ENCODE measurements at places on chromosomes 6 and 20. TPM values are rescaled to one million over a fixed set of nuclear protein-coding genes. Genes with fewer than 3 reads are reported as not detected.
A peak's percentile ranks its signal among the peaks of the same experiment; 100 is the strongest.

DNA sequence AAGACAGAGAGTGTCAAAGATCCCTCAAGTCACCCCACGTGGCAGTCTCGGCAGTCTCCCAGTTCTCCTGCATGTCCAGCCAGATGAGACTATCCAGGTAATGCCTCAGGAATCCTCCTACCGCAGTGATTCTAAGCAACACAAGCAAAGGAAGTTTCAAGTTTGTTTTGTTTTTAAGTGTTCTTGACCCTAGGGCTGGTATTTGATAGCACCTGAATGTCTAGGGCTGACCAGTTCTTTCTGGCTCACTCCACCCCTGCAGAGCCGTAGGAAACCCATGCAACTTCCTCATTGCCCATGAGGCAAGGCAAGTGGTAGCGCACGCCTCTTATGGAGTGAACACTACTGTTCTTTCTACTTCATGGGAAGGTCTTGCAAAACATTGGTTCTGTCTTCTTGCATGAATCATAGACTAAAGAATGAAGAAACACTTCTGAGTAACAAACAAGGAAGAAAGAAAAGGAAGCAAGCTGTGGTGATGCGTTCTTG, 24.8 kb upstream of the FOXQ1 start:
- no peak for DNase-seq

DNA sequence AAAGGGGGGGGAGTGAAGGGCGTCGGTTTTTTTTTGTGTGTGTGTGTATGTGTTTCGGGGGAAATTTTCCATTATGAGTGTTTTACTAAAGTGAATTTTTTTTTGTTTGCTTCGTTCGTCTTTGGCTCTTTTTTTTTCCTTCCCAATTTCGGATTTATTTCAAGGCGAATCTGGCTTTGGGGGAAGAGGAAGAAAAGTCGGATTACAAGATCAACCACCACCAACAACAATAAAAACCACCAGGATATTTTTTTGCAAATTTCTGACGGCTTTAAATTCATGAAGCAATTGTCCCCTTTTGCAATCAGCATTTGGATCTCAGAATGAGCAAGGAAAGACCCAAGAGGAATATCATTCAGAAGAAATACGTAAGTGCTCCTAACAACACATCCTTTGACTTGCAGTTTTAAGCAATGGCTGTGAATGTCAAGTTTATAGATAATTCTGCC, 372 bp downstream of the JARID2 start:
- DNase-seq: no peak

- no peak for DNase-seq
Observed at GRCh38 chr6:99233219-99233618, 116.3 kb downstream of the FAXC start.

TPD52L1 gene
- total RNA-seq: 3.6 TPM

DNA sequence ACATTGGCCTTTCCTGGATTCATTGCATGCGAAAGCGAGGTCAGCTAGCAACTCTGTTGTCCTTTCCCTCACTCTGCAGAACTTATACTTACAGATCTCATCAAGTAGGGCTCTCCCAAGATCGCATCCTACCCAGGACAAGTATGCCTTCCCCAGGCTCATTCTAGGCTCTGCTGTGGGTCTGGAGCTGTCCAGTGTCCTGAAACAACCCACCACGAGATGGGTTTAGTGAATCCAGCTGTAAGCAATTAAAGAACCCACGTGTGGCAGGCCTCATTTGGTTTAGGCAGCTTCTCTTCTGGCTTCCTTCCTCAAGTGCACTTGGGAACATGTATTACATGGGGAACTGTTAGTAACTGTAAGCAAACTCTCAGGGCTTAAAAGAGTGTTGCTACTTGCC, 406.5 kb upstream of the CHD6 start:
- DNase-seq: peak; percentile 34

RHAG gene
- total RNA-seq: not detected

MYLK4 gene
- 0.96 TPM for total RNA-seq

DNA sequence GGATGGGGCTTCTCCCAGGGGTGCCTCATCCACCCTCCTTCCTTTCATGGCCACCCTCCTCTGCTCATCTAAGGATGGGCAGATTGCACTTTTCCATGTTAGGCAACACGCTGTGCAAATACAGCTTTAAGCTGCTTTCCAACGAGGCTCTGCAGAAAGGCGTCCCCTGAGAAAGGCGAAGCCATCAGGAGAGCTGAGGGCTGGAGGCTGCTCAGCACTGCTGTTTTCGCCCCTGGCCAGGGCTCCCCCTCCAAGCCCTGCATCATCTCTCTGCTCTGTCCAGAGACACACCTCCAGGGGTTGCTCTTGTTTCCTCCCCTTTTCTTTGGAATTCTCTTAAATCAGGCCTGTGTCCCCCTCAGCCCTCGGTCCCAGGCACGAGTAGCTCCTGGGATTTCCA, 526.1 kb downstream of the CDH26 start:
- DNase-seq: no peak

DNA sequence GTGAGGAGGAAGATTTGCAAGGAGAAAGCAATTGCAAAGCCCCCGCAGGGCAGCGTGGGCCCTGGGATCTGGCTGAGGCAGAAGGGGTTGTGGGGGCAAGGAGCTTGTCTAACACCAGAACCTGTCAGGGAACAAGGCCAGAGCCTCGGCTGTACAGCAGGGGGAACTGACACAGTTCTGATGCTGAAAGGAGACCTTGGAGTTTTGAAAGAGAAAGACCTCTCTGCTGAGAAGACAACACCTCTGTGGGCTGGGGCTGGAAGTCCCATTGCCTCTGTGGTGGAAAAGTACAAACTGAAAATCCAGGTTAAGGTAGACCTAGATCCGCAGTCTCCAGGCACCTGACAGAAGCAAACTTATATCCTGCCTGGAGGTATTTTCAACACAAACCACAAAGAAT, 86.9 kb upstream of the CST7 start:
- no peak for DNase-seq

DNA sequence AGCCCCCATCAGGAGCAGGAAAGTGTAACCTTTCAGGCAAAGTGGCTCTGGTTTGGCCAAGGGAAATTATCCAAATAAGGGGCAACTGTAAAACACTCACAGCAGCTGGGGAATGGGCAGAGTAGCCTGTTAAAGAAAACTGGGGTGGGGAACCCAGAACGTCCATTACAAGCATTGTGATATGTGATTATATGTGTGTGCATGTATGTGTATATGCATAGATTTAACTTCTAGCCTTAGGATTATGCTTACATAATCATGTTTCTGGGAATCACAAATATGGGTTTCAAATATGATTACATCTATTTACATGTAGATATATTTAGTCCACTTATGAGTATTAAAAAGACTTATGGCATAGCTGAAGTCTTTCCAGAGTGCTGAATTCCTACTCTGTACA, 278.1 kb upstream of the JAG1 start:
- no peak for DNase-seq

GRCh38 chr6:36691612-36692011, 6.0 kb upstream of the RAB44 start:
- no peak for DNase-seq

DNA sequence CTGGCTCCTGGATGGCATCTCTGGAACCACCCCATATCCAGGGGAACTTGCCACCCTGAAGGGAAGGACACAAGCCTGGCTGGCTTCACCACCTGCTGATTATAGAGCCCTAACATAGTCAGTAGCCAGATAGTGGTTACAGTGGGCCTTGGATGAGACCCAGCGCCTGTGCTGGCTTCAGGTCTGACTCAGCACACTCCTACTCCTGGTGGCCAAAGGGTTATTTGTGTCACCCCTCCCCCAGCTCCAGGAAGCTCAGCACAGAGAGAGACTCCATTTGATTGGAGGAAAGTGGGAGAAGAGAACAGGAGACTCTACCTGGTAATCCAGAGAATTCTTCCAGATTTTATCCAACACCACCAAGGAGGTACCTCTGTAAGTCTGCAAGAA, 12.8 kb downstream of the SNX14 start:
- DNase-seq: no peak

POPDC3 gene
- 0.86 TPM for total RNA-seq

- DNase-seq: no peak
Observed at GRCh38 chr6:43869079-43869710, 99.2 kb downstream of the VEGFA start.

SPATA2 gene
- 10.5 TPM for total RNA-seq

MTHFD1L gene
- 67.6 TPM for total RNA-seq

DNA sequence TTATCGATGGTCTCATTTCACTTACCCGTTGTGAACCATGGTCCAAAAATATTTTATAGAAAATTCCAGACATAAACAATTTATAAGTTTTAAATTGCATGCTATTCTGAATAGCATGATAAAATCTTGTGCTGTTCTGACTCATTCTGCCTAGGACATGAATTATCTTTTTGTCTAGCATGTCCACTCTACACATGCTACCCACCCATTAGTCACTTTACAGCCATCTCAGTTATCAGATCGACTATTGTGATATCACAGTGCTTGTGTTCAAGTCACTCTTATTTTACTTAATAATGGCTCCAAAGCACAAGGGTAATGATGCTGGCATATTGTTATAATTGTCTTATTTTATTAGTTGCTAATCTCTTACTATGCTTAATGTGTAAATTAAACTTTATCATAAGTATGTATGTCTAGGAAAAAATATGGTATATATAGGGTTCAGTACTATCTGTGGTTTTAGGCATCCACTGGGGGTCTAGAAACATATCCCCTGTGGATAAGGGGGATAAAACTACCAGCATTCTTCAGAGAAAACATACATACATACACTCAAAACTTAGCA, 252.0 kb upstream of the HTR1E start:
- DNase-seq: no peak

DNA sequence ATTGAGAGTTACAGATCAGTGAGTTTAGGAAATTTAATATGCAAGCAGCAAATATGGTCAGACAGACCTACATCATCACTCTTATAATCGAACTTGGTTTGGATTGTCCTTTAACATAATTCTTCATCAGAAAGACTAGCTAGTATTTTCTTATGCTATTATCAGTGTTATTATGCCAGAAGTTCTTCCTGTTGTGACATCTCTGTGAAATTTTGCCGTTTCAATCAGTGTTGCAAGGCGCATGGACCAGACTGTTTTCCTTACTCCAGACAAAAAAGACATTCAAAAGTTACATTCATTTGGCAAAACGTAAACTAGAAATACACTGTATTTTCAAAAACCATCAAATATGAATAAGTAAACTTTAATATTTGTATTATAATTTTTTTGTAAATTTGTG, 5.7 kb upstream of the TENT5A start:
- no peak for DNase-seq

PLCB4 gene
- 51.4 TPM for total RNA-seq

DNA sequence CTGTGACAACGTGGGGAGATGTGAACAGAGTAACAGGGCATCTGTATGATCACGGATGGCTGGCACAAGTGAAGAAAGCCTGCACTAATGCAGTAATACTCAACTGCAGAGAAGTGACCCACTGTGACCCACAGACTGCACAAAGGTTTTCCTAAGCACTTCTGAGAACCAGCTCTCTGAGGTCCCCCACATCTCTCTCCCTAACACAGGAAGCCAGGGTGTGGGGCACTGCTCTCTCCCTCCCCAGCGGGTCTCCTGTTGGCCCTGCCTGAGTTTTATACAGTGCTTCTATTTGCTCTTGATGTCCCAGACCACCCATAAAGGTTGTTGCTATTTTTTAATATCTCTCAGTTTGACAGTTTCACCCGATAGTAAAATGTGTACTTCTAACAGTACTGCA, 11.3 kb downstream of the APMAP start:
- no peak for DNase-seq

DNA sequence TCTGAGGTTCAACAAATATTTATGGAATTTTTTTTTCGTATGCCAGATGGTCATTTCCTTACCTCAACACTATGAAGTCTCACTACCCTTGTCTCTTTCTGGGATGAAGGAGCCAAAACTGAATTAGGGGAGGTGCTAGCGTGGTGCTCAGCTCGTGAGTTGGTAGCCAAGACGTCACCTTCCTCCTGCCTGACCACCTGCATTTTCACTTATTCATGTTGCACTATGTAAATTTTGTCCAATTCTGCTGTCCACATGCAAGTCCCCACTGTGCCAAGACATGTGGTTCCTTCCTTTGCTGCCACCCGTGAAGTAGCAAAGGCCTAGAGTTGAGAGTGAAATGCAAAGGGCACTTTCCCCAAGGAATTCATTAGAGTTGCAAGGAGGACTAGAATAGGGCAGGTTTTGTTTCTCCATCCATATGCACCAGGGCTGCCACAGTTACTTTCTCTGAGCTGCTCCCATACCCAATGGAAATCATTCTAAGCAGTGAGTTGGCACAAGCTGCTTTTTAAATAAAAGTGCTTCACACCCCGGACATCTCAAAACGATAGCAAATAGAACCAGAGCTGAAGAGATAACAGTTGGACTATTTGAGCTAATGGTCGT, 591.3 kb upstream of the NOX3 start:
- DNase-seq: no peak

LIN28B gene
- 76.3 TPM for total RNA-seq

- DNase-seq: no peak
Observed at GRCh38 chr6:34551720-34552119, 4.4 kb downstream of the SPDEF start.

GRCh38 chr6:135576055-135576454, 78.5 kb upstream of the AHI1 start:
- no peak for DNase-seq

C6orf52 gene
- total RNA-seq: 8.2 TPM

TFAP2D gene
- total RNA-seq: not detected

GRCh38 chr20:2840967-2841531, 504 bp downstream of the VPS16 start:
- DNase-seq: peak; percentile 38

TFAP2C gene
- total RNA-seq: 4.0 TPM

- no peak for DNase-seq
Observed at GRCh38 chr6:118808793-118809638, 84.9 kb upstream of the ASF1A start.

GRCh38 chr6:134000443-134000842, 47.4 kb downstream of the TBPL1 start:
- DNase-seq: no peak

DNA sequence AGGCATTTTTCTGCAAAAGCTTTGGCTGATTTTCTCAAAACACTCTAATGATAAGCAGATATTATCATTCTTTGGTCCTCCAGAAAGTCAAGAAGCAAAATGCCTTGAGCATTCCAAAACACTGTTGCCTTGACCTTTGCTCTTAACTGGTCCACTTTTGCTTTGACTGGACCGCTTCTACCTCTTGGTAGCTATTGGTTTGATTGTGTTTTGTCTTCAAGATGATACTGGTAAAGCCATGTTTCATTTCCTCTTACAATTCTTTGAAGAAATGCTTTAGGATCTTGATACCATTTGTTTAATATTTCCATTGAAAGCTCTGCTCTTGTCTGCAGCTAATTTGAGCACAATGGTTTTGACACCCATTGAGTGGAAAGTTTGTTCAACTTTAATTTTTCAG, 35.6 kb upstream of the SDHAF4 start:
- no peak for DNase-seq

CLPSL2 gene
- not detected for total RNA-seq

DNA sequence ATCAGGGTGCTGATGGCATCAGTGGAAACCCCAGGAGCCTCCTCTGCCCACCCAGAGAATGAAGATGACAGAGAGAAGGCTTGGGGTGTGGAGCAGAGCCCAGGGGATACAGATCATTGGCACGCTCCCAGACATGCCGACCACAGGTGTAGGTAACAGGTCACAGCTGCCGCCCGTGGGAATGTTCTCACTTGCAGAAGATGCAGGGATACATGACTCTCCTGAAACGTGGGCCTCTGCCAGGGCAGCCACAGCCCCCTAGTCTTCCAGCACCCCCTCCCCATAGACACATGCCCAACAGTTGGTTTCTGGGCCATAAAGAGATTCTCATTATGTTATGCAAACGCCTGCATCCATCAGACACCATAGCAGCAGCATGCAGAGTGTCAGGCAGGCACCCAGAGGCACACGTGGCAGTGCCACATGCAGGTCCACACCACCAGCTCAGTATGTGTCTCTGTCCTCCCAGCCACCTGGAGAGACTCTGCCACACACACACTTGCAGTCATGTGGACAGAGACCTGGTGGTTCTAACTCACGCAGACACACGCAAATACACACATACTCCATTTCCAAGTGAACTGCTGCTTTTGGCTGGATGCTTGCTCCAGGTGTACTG, 45.5 kb downstream of the LRFN2 start:
- no peak for DNase-seq
